ENCODE measurements at places on chromosomes 11 and 22. TPM values are rescaled to one million over a fixed set of nuclear protein-coding genes. Genes with fewer than 3 reads are reported as not detected.

DNA sequence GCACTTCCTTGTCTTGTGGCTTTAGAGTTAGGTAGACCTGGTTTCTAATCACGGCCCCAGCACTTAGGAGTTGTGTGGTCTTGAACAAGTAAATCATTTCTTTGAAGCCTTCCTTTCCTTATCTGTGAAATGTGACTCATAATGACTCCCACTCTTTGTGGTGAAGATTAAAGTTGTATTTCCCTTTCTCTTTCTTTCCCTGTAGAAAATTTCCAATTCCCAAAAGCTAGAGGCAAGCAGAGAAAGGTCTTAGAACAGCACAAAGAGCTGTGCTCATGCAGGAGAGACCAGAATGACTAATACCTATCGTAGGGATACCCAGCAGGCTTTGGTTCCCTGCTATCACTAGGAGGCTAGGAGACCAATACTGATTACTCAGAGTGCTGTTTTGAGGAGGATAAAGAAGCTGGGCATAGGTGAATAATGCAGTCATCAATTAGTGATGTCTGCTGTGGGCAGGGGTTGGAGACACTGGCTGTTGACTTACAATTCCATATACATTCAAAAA, 270.7 kb upstream of the SYN3 start:
- DNase-seq = peak; percentile 82

DNA sequence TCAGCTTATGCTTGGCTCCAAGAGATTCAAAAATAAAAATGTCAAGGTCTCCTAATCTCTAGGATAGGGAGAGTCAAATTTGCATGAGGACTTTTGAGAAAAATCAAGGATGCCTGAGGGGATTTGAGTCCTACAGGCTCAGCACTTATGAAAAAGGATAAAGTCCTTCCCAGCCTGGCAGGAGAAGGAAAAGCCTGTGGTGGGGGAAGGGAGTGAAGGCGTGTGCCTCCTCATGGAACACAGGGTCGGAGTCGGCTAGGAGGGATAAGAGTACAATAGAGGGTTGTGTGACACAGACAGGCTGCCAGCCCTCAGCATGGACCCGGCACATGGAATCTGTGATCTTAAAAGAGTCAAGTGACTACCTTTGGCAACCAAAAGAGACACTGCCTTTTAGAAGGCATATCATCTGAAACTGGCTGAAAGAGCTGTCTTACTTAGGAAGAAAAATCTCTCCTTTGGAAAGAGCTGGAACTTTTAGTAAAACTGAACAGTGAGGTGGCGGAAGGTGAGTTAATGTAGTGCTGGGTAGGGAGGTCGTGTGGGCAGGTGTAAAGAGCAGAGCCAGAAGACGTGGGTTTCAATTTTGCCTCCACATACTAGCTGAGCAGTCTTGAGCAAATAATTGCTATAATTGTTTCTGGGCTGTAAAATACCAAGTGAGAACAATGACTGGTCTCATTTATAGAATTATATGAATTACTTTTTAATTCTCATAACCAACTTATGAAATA, 58.8 kb upstream of the RDX start:
- no peak for DNase-seq

DNA sequence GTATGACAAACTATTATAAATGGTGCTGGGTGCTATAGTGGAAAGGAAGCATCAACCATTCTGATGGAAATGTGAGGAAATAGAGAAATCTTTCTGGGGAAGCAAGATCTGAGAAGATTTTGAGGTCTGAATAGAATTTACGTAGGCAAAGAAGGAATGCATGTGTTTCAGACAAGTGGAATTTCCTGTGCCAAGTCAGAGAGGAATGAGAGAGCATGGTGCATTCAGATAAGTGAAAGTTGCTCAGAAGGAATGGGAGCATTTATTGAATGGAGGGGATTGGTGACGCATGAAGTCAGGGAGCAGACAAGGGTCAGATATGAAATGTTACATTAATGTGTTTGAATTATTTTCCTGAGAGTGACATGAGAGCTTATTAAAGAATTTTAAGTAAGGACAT, 725.5 kb downstream of the METTL15 start:
- peak; percentile 94 for DNase-seq

DNA sequence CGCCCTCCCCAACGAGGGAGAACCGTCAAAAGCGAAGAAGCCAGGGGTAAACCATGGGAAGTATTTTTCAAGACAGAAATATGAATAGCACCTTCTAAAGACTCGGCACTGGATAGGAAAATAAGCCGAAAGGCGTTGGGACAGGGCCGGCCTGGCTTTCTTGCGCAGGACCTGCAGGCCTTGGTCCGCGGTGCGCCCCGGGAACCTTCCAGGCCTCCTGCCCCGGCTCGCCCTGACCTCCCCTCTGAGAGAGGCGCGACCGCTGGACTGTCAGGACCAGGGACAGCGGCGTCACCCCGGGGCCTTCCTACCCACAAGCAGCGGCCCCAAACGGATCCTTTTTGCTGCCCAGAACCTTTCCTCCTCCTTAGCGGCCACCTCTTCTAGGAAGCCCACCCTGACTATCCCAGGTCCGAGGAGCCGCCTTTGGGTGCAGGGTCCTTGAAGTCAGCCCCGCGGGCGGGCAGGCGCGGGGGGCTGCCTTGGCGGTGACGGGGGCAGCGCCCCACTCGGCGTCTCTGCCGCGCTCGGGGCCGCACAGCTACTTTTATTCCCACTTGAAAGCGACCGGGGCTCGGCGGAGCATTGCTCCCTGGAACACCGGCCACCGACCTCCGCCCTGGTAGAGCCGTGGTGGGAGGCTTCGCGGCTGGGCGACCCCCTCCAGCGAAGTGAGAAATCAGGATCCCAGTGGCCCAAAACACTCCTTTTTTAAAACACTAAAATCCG, 650 bp upstream of the MAPK11 start:
- DNase-seq = peak; percentile 42

DNA sequence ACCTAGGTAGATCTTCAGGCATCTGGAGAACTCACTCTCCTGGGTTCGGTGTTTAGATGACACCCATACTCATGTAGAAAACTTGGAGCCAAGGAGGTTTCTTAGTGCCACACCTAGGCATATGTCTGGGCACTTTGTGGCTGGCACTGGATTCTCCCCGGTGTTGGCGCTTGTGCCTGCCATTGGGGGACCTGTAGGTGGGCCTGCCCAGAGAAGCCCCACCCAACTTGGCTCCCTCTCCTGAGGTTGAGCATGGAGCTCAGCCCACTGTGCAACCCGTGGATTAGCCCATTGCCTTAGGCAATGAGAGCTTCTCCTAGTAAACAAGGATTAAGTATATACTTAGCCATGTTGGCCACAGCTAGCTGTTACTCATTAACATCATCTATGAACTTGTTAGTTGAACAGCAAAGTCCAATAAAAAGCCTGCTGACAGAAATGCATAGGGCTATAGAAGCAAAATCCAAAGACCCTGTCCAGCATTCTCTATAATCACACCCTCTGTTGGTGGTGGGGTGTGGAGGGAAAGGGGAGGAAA, 335.5 kb upstream of the CHORDC1 start:
- DNase-seq = no peak

The JAML gene
- not detected for total RNA-seq

DNA sequence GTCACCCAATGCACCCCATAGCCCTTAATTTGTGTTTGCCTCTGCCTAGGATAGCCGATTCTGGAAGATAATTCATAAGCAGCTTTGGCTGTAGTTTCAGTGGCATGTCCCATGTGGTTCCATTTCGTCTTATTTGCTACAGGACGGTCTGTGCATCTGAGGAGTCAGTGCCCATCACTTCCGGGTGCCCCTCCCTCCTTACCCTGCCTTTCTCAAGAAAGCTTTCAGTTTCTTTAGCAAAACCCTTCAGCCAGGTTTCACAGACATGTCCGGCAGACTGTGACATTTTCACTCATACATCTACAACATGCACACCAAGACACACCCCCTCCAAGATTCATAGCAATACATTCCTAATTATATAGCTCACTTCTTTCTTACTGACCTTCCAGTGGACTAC, 14.3 kb downstream of the TP53AIP1 start:
- DNase-seq = peak; percentile 33

DNA sequence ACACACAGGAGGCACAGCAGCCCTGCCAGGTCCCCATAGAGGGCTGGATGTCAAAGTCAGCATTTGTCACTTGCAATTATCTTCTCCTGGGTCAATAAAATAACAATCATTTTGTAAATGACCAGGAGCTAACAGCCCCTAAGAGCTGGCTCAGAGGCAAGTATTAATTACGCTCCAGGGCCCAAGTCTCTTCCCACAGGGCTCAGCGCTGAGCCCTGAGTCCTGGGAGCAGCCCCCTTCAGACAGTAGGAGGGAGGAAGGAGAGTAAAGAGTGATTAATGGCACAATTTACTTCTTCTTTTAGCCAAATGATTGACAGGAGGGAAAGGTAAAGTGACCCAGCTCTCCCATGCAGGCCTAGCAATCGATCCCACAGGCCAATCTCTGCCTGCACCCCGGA, 99.0 kb upstream of the DRD2 start:
- no peak for DNase-seq

DNA sequence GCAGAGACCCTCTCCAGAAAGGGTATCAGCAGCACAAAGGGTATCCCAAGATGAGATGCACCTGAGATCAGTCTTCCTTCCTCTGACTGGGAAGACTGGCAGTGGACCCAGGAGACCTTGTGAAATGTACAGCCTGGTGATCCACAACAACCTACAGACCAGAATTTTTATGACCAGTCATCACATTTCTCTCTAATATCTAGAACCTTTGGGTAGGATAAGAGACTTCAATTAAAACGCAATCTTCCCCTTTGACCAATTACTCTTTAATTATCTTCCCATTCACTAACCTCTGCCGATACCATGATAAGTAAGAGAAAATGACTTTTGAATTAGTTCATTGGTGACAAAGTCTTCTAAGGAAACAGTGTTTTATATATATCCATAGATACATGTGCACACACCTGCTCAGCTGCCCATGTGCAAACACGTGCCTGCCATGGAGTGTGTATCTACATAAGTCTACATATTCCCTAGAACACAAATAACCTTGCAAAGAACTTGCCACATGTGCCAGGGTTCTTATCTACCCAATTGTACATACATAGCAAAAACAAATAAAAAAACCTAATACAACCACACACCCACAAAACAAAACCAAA, 44.2 kb upstream of the SLC5A1 start:
- no peak for DNase-seq

DNA sequence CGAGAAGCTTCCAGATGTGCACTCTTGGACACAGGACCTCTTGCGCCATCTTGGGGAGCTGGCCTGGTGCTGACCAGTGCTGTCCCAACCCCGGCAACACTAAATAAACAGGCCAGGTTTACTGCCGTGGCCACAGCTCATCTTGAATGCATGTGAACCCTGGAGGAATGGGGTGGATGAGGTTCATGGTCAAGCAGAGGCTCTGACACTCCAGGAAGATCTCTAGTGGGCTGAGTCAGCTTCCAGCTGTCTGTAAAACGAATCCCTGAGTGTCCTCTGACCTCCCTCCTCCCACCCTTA, 51.8 kb downstream of the ALX4 start:
- no peak for DNase-seq

DNA sequence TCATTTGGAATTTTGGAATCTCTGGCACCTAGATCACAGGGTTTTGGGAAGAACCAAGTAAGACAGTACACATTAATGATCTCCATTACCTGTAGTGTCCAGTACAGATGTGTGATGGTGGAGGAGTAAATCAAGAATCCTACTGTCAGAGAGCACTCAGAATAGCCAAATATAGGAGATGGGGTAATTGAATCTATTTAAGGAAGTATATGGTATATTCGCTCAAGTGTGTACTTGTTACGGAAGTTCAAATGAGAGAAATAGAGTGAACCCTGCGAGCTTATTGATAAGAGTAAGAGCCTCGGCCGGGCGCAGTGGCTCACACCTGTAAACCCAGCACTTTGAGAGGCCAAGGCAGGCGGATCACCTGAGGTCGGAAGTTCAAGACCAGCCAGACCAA, 2.2 kb downstream of the SPCS2 start:
- DNase-seq = no peak

- DNase-seq = no peak
Observed at GRCh38 chr11:134510233-134511040, 98.4 kb upstream of the B3GAT1 start.

DNA sequence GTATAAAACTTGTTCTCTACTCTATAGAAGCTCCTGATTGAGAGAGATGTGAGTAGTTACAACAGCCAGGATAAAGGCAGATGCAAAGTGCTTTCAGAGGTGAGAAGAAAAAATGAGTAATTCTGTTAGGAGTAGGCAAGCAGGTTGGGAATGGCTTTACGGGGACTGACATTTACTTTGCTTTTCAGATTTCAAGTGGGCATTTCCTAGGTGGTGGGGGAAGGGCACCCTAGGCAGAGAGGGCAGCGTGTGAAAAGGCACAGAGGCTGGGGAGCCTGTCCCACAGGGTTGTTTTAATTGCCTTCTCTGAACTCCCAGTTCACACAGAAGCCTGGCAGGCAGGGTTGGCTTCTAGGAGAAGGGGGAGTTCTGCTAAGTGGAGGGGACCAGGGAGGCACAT, 106.5 kb downstream of the NAV2 start:
- DNase-seq = no peak

DNA sequence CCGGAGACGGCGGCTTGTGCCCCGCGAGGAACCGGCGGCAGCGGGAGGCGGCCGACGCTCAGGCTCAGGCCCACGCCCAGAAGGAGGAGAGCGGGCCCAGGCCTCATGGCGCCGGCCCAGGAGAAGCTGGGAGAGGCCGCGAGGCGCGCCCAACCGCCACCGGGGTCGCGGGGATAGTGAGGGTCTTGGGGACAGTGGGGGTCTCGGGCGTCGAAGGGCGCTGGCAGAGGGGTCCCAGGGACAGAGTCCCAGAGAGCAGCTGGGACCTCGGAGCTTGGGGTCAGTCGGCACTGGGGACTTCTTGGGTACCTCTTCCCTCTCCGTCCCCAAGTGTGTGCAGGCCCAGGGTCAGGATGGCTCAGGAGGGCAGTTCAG, at the start of gene PKDREJ:
TSS of gene PKDREJ (minus strand) at position 128 of the 375 bp plus-strand sequence. CDS start at position 107, 21 bp downstream.
- DNase-seq = no peak

- no peak for DNase-seq
Observed at GRCh38 chr22:17476838-17477237, 86.5 kb upstream of the SLC25A18 start.

The CASP5 gene
- total RNA-seq = not detected

DNA sequence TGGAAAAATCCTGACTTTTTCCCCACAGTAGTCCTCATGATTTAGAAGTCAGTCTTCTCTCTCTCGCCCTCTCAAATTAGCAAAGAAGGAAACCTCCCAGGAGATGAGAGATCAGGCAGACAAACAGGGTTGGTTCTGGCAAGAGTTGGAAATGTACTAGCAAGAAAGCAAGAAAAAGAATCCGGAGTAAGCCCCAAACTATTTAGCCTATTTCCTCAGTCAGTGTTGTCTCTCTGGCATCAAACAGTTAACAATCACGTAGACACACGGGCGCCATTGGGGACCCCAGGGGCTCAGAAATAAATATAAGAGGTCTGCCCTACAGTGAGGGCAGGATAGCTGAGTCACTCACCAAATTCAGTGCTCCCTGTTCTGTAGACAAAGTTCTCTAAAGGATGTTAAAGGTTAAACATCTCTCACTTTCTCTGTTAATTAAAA, 4.7 kb downstream of the C11orf52 start:
- DNase-seq = no peak

The IL17RA gene
- total RNA-seq = 4.4 TPM

- DNase-seq = peak; percentile 93
Observed at GRCh38 chr11:34044664-34045485, 6.7 kb upstream of the CAPRIN1 start.

The MYO7A gene
- under 0.01 TPM for total RNA-seq

The SYT7 gene
- total RNA-seq = 34.4 TPM

The MMP13 gene
- total RNA-seq = under 0.01 TPM

The PKDREJ gene
- total RNA-seq = not detected

GRCh38 chr11:103109818-103110388, 677 bp downstream of the DYNC2H1 start:
- no peak for DNase-seq

All from bronchial epithelial cell (primary cell).